T-helper 1 cell (primary cell): ENCODE measurements at places on chromosomes 1 and 21.

DNA sequence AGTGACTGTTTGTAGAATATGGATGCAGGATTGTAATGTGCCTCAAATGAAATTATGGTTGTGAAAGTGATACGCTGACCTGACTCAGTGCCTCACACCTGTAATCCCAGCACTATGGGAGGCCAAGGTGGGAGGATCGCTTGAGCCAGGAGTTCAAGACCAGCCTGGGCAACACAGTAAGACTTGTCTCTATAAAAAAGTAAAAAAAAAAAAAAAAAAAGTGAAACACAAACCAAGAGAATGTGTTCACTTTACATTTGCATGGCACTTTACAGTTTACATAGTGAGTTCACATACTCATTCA lies 2.0 kb downstream of the CAPN2 start:
- no peak for DNase-seq

DNA sequence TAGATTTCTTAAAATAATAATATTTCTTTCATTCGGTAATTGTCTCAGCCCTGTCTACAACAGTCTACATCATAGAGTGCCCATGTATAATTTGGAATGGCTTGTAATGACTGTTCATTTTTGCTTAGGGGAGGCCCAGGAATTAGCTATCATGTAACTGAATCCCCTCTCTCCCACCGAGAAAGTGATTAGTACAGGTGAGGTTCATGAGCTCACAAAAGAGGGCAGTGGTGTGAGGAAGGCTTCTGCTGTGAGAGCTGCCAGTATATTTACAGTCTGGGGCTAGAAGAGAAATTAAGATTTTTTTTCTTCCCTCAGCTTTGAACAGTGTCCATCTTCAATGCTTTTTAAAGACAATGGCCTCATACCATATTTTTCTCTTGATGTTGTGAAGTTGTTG lies 340.7 kb downstream of the ADGRL2 start:
- no peak for DNase-seq

DNA sequence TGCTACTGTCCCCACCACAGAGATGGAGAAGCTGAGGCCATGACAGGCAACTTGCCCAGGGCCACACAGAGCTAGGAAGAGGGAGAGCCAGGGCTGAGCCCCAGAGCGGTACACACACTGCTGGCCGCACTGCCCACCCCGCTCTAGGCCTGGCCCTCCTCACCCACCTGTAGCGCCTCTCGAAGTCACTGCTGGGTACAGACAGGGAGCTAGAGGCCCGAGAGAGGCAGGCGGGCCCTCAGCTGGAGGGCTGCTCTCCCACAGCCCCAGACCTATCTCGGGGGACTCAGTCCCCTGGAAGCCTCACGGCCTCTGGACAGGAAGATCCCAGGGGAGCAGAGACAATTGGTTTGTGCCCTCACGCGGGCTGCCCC lies 17.3 kb upstream of the PLEKHG5 start:
- DNase-seq = no peak

- DNase-seq = no peak
Measured at GRCh38 chr1:166121010-166121409, 45.8 kb downstream of the FAM78B start.

DNA sequence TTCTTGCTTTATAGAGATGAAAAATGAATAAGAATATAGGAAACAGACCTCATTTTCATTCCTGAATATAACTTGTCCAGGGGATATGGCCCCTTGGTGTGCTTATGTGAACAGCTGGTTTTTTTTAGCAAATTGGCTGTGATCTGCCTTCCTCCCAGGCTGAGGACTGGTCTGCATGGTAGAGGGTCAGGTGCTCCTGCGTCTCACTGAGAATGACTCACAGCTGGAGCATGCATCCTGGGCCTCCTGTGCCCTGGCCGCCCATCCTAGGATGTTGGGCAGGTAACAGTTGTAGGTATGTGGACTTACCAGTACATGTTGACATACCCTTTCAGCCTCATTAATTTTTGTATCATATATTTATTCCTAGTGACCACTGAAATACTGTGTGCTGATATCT lies 29.8 kb downstream of the AGT start:
- DNase-seq = no peak

DNA sequence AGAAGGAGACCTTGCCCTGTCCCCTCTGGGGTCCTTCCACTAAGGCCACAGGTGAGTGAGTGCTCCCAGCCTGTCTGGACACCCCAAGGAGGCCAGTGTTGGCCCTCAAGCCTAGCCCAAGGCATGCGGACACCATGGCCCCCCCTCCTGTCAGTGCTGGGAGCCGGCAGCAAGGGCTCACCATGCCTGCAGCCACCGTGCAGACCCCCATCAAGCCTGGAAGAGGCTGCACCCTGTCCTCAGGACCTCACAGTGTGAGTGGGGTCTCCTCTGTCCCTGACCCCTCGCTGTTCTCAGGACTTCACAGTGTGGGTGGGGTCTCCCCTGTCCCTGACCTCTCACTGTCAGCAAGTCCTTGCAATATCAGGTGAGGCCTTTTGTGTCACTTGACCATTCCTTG lies 33.2 kb upstream of the PRSS38 start:
- no peak for DNase-seq

DNA sequence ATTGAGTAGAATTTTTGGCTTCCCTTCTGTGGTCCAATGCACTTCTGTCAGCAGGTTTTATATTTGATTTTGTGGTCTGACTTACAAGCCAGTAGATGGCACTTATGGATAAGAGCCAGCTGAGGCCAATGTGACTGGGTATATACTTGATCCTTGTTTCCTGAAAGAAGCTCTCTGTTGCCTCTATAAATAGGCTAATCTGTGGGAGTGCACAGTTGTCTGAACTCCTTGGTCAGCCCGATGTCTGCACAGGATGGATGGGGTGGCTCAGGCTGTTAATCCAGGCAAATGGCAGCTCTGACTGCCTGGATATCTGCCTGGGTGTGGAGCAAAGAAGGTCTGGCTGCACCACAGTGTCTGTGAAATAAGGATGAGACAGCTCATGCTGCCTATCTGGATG lies 1183.7 kb upstream of the PRMT6 start:
- no peak for DNase-seq

DNA sequence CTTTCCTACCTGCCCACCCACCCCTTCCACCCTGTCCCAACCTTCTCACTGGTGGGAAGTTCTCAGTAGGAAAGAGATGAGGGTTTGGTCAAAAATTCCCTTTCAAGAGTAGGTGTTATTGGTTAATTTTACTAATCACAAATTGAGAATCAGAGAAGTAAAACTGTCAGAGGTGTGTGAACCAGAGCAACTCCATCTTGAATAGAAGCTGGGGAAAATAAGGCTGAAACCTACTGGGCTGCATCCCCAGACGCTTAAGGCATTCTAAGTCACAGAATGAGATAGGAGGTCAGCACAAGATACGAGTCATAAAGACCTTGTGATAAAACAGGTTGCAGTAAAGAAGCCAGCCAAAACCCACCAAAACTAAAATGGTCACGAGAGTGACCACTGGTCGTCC lies 11.5 kb downstream of the PLA2G2D start:
- DNase-seq = no peak

- peak; percentile 95 for DNase-seq
Measured at GRCh38 chr1:209747580-209748262, 8.1 kb upstream of the TRAF3IP3 start.

- no peak for DNase-seq
Measured at GRCh38 chr1:241470361-241470760, 49.2 kb downstream of the FH start.
